ENCODE measurements at places on chromosomes 6 and 20. TPM values are rescaled to one million over a fixed set of nuclear protein-coding genes. Genes with fewer than 3 reads are reported as not detected.

The TTLL9 gene
- 1.5 TPM for total RNA-seq

- DNase-seq, result no peak
These were observed 243.1 kb downstream of the MYLK4 start for GRCh38 chr6:2507521-2508037.

The CRISP3 gene
- total RNA-seq, result not detected

DNA sequence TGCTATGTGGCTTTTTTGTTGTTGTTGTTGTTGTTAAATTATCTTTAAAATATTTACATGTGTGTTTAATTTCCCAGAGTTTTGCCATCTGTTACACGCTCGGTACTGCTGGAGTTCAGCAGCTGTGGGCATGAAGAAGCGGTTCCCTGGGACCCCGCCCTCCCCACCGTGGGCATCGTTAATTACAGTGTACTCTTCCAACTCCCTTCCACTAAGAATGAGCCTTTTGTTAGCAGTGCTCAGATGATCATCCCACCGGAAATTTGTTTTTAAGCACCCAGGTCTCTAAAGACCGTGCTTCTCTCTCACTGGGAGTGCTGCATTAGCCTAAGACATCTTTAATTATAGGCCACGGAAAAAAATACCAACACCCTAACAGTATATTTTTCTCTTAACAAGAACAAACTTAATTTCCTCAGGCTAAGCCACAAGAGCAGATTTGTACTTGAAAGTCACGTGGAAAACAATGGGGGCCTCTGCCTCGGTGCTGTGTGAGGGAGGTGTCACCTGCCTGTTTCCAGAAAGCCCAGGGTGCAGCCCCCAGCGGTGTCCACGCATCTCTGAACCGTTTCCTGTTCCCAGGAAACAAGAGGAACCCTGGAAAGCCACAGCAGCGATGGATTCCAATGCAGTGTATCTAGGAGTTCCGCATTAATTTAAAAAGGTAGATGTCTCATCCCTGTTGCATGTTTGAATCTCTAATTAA is 113.3 kb upstream of the FRMD1 start:
- DNase-seq, result no peak

GRCh38 chr6:166987930-166988329 is 11.3 kb upstream of the CEP43 start:
- no peak for DNase-seq

DNA sequence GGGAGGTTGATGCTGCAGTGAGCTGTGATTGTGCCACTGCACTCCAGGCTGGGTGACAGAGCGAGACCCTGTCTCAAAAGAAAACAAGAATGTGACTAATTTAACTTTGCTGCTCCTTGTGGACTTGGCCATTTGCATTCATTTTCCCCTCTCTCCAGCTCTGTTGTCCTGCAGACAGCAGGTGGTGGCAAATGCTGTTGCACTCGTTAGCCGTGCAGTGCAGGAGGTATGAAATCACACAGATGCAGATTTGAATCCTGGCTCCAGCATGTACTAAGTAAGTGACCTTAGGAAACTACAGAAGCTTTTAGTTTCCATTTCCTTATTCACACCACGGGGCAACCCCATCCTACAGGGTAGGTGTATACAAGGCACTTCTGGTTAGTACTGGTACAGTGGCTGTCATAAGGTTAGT is 9.6 kb upstream of the BEND3 start:
- no peak for DNase-seq

GRCh38 chr6:24183584-24183983 is 57.6 kb downstream of the NRSN1 start:
- no peak for DNase-seq

GRCh38 chr6:163459536-163459935 is 45.0 kb downstream of the QKI start:
- peak; percentile 23 for DNase-seq

DNA sequence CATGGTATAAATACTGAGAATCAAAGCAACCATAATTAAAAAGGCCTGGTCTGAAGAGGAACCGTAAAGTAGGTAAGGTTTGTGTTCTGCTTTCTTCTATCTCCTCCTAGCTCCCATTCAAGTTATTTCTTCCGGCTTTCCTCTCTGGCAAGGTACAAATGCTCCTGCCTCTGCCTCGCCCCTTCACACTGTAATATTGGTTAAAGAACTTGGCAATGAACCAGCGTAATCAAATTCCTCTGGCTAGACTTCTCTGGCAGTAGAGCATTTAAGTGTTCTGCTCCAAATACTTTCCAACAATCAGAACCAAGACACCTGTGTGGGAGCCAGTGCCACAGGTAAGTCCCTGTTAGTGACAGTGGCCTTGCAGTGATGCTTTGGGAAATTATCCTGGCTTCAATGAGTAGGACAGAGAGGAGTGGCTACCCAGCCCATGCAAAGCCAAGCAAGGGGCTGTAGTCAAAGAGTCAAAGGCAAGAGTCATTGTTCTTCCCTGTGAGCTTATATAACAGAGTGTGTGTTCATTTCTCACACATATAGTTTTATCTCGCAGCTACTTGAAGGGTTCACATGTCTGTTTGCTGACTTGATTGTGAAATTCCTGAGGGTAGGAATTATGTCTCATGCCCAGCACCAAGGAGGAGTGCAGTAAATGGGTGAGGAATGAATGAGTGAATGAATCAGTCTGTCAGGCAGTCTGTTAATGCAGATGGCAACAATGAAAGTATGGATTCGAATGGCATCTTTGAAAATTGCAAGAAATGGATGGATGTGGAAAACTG is 329.3 kb downstream of the NRN1 start:
- DNase-seq, result no peak

The TPBG gene
- total RNA-seq, result 33.2 TPM

The ID4 gene
- total RNA-seq, result 3.0 TPM

The SMLR1 gene
- total RNA-seq, result not detected

DNA sequence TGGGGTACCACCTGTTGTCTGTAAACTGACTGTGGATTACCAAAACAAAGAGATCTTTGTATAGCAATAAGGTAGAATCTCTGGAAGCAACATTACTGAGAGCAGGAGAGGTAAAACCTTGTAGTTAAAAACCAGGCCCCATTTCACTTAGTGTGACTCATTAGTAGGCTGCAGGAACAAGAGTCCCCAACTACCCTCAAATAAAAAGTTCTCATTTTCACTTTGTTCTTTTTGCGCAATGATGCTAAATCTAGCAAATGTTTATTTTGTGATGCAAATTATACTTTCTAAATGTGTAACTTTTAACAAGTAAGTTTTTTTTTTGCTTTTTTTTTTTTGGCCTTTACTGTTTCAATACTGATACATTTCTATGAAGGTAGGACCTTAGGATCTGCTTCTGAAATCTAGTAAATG is 67.1 kb downstream of the ESF1 start:
- no peak for DNase-seq

GRCh38 chr20:25224941-25225340 is 22.9 kb upstream of the PYGB start:
- DNase-seq, result no peak

DNA sequence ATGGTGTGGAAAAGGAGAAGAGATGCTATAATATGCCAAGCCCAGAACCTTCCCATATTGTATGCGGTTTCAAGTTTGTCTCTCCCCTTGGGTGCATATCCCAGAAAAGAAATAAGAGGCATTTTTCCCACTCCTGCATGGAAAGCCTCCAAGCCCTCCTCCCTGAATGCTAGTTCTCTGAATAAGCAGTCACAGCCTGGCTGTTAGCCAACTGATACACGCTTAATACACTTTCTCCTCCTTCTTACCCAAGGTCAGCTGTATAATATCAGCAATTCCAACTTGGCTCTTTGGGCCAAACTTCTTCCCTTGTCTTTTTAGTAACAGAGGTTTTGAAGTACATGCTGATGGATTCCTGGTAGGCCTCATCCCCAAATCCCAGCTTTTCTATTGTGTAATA is 440.1 kb downstream of the EPHA7 start:
- DNase-seq, result no peak

The CALHM4 gene
- not detected for total RNA-seq

- no peak for DNase-seq
These were observed 105.1 kb downstream of the EDN3 start for GRCh38 chr20:59405226-59406200.

- DNase-seq, result no peak
These were observed 41.4 kb downstream of the KIZ start for GRCh38 chr20:21167261-21167660.

DNA sequence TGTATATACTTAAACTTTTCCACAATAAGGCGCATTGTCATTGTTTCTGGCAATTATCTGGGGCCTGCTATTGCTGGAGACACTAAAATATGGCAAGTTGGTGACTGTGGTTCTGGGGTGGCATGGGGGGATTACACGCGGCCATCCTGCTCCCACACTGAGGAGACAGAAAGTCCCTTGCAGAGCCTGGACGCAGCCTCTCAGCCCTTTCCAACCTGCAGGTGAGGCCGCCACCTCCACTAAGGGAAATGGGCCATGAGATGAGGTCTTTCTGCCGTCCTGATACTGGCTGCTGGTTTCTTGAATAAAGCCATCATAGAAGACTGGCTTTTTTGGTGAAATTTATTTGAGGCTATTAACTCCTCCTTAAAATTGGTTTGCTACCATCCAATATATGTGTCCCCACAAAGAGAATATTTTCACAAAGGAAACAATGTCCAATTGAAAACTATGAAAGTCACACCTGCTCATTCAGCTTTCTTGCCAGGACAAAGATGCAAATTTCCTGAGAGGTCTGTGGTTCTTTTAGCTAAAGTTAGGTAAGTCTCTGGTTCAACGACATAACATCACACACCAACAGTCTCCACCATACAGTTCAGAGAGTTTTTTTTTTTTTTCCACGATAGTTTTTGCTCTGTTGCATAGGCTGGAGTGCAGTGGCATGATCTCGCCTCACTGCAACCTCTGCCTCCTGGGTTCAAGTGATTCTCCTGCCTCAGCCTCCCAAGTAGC is 13.0 kb downstream of the TXNDC5 start:
- no peak for DNase-seq

The FAM210B gene
- total RNA-seq, result 6.7 TPM

The KIF3B gene
- 13.9 TPM for total RNA-seq

DNA sequence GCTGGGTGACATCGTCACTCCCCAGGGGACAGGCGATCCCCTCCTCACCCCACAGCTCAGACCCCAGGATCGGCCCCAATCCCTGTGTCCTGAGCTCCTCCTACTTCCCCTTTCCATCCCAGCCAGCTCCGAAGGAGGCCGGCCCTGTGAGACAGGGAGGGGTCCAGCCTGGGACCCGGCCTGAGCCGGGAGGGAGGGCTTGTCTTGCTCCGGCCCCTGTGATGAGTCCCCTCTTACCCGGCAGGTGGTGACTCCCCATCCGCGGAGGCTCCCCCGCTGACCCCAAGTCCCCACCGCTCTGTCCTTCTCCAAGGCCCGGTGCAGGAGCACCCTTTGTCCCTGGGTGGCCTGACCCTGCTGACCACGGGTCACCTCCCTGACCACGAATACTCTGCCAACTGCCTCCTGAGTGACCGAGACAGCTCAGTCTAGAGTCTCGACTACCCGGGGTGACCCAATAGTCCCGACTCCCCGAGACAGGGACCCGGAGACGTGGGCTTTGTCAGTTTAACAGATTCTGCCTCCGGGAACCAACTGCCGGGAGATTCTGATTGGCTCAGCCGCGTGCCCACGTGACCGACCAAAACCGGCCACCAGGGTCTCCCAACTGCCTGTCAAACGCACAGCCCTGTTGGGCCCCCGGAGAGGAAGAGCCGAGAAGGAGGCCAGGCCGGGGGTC is 187.4 kb upstream of the PROKR2 start:
- peak; percentile 58 for DNase-seq

Measured in Daoy (cell line).